ENCODE measurements at places on chromosomes 2 and 18.
A peak's percentile ranks its signal among the peaks of the same experiment; 100 is the strongest.

GRCh38 chr18:78813936-78814710, 165.5 kb upstream of the SALL3 start:
- DNase-seq: no peak

GRCh38 chr2:15756011-15756550, 164.4 kb downstream of the DDX1 start:
- no peak for DNase-seq

- no peak for DNase-seq
These were observed 1321.6 kb upstream of the ACVR2A start for GRCh38 chr2:146523196-146523595.

DNA sequence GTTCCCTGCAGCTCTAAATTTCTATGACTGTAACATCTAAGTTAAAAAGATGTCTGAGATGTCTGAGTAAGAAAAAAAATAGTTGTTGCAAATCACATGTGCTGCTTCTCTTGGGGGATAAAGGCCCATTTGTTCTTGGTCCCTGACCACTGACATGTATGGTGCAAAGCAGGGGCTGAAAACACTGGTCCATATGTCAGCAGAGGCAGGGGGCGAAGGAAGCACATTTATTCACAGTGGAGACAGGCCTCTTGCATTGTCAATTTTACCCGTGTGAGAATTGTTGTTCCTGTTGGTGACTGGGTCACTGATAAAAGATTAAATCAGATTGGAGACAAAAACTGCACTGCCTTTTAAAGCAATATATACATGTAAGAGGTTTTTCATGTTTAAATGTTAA, 38.8 kb downstream of the PRKCE start:
- DNase-seq: no peak

DNA sequence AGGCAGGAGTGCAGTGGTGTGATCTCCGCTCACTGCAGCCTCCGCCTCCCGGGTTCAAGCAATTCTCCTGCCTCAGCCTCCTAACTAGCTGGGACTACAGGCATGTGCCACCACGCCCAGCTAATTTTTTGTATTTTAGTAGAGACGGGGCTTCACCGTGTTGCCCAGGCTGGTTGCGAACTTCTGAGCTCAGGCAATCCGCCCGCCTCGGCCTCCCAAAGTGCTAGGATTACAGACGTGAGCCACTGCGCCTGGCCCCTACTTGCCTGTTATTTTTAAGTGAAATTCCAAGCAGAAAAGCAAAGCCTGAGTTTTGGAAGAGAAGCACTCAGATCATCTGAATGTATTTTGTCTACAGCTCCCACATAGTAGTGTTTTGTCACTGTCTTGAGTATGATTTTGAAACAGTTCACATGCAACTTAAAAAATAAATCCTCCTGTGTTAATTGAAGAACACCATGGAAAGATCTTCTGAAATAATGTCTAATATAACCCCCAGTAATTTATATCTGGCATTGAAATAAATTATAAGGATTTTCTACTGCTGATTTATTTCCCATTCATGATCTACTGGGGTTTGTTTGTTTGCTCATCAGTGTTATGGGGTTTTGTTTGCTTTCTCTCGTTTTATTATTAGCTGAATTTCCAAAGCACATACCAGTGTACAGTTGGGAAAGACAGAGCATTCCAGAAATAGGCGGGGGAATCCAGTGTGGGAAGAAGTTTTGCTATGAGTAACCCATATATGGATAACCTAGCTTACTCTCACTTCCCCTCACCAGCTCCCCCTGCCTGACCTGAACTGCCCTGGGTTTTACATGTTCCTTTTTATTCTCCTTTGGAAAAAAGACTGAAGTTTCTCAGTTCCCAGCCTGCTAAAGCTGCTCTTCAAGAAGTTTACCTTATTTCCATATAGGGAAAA, 80.1 kb upstream of the MAP3K20 start:
- no peak for DNase-seq

DNA sequence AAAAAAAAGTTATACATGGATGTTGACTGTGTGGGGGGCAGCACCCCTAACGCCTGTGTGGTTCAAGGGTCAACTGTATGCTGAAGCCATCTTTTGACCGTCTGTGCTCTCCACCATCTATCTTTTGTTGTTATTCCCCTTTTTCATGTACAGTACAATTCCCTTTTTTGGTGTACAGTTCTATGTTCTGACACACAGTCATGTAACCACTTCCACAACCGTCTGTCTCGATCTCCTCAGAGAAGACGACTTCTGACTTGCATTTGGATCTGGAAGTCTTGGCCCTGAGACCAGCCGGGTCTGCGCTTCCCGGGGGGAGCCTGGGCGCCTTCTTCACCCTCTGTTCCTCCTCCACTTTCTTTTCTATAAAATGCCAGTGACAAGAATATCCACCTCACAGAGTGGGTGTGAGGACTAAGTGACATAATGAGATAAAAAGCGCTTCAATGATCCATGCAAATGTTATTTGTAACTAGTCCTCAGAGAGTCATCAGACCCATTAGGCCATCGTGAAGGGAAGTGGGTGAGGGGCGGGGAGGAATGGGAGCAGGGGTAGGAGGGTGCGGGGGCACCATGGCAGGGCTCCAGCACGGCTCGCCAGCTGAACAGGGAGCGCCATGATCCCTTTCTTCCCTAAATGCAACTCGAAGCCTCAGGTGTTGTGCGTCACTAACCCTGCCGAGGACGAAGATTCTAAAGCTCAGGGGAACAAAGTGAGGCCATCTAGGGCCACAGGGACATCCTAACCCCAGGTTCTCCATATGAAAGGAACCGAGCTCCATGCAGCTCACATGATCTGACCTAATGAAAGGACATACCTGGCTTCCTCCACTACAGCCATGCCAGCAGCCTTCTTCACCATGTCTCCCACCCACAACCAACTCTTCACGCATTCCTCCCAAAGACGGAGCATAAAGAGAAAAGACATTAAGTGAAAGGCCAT, 16.6 kb downstream of the ADCY3 start:
- DNase-seq: no peak

DNA sequence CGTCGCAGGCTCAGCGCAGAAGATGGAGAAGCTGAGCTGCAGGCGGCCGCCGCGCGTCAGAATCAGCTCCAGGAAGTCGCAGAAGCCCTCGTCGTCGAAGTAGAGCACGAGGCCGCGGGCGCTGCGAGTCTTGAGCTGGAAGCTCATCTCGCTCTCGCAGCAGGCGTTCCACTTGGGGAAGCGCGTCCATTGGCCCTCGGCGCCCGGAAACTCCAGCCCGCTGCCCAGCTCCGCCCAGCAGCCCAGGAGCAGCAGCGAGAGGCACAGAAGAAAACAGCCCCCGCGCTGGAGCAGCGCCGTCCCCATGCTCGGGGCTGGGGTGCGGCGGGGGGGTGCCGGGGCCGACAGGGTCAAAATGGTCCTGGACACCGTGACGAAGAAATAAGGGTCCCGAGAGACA, 4.0 kb downstream of the NRXN1 start:
- DNase-seq: no peak

DNA sequence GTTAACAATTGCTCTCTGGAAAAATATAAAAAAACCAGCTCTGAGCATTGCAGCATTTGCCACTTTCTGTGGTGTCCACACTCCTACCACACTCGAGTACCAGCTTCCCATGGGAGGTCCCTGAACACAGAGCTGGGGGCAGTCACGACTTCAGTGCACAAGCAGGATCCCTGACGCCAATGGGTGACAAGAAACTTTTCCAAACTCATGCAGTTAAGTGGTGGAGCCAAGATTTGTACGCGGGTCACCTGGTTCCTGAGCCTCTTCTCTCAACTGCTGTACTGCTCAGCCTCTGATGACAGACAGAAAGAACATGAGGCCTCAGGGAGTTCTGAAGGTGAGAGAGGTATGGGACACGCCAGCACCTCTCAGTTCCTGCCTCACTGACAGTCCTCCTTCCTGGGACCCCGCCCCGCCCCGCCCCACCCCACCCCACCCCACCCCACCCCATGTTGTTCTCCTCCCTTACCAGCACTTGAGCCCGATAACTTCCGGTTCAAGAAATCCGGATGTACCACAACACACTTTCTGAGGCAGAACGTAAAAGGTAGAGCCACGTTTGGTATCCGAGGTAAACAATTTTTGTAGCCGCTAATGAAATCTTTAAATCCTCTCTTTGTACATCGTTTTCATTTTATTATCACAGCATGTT, 287.6 kb downstream of the MYCN start:
- DNase-seq: no peak

- DNase-seq: no peak
These were observed 179.7 kb downstream of the ICOS start for GRCh38 chr2:204116159-204116792.

- DNase-seq: peak; percentile 36
These were observed 3.1 kb downstream of the EGR4 start for GRCh38 chr2:73290049-73290839.

DNA sequence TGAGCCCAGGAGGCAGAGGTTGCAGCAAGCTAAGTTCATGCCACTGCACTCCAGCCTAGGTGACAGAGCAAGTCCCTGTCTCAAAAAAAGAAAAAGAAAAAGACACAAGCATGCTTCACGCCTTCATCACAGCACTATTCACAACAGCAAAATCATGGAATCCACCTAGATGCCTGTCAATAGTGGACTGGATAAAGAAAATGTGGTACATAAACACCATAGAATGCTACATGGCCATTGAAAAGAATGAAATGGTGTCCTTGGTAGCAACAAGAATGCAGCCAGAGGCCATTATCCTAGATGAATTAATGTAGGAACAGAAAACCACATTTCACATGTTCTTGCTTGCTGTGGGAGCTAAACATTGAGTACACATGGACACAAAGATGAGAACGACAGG, 392.6 kb downstream of the EIPR1 start:
- no peak for DNase-seq

DNA sequence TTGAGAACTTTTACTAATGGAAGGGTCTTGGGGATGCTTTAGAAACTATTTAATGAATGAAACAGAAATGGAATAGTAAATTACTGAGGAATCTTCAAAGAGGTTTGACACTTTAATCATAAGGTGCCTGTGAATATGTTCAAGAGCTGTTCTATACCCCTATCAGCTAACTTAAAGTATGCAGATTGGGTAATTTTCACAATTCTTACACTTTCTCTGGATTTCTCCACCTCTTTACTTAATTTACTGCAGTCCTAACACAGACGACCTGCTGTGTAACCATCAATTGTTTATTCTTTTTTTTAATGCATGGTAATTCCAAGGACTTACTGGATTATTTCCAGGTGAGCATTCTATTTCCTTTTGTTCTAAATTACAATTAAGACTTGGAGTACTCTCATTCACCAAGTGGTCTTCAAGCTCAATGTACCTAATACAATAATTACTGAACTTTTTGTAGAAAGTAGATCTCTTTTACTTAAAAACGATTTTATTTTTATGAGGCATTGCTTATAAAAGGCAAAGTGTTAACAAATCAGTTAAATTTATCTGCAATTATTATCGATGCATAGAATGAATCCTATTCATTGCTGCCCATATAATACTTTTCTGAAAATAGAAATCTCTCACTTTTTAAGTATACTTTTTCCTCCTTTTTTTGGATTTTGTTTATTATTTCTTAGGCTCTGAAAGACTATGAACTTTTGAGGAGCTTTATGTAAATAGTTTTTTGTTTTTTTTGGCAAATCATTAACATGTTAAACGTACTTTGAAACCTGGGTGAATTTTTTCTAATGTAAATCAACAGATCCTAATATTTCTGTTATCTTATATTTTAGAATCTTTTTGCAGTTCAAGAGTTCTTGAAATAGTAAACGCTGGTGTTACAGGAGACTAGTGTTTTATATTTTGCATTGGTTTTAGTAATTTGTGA, 5.5 kb downstream of the VSNL1 start:
- DNase-seq: no peak

GRCh38 chr18:44681076-44681970, 635 bp downstream of the SETBP1 start:
- no peak for DNase-seq

DNA sequence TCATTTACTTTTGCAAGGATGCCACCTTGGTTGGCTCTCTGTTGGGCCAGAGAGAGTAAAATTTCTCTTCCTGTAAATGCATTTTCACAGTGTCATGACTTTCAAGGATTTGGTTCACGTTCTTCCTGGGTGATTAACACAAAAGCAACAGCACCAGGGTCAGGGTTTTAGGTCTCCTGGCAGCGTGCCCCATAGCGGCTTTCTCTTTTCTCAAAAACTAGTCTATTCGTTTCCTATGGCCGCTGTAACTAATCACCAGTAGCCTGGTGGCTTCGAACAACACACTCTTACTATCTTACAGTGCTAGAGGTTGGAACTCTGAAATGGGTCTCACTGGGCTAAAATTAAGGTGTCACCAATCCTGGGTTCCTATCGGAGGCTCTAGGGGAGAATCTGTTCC, 56.3 kb upstream of the ACMSD start:
- no peak for DNase-seq

DNA sequence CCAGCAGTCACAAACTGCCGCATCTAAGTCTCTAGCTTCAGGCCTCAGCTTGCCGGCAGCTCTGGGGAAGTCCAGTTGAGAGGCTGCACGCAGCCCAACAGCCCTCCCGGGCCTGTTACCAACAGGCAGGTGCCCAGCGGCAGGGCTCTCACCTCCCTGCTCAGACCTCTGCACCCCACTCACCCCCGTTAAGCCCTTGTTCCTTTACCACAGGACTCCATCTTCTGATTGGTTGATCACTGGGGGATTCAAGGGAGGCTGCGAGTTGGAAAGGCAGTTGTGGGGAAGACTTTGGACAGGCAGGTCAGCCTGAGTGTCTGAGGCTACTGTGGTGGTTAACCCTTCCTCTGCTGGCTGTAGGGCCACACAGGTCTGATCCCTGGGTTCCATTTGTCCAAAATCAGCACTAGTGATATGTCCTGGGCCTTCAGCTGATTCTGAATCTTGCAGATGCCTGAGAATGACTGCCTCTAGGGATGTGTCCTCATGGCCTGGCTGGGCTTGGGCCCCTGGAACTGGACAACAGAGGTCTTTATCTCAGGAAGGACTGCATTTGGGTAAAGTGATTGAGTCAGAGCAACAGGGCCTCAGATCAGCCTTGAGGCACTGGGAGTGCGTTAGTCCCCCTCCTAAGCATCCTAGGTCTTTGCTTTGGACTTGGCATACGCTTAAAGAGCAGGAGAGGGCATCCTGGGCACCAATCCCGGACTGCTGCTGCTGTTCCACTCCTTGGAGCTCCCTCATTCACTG, 88.4 kb downstream of the APOB start:
- no peak for DNase-seq

DNA sequence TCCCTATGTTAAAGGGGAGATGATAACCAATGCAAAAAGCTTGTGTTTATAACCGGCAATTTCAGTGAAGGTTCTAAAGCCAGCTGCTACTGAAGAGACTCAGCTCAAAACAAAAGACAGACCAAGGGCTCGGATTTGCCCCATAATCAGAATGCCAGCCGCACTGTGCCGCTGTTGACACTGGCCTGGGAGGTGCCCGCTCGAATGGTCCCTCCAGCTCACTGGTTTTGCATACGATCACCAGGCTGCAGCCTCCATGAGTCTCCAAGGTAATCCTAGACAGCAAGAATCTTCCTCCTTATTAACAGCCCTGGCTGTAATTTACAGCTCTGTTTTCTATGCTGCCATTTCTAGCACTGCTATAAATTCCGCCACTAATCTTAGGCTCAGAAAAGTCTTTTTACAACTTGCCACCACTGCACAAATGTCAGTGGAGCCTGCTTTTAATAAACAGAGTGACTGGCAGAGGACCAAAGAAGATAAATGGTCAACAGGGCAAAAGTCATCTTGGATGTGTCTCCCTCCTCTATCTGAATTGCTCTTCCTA, 155.7 kb upstream of the SH3BP4 start:
- DNase-seq: no peak

GRCh38 chr2:167471734-167472133, 583.5 kb downstream of the XIRP2 start:
- no peak for DNase-seq
